ENCODE measurements at places on chromosomes 4 and X.

GRCh38 chr4:965766-966134 lies 7.6 kb downstream of the DGKQ start:
- no peak for DNase-seq
- H3K4me1 ChIP-seq = peaks cover 6% of the 10 kb centered on the region
- H3K36me3 ChIP-seq = peaks cover 1% of the 10 kb centered on the region
- no peaks in the 10 kb centered on the region for H3K27me3 ChIP-seq

DNA sequence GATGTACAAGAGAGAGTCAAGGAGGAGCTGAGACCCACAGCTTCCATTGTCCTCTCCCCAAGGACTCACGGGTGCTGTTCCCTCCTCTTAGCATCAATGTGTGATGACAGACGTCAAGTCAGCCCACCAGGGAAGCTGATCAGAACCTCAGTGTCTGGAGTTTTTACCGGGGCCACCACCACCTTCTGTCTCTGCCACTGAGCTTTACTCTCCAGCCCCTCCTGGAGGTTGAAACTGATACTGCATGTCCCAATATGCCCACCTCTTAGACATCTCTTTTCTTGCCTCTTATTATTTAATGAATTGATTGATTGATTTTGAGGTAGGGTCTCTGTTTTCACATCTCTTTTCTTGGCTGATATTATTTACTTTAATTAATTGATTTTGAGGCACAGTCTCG lies 10.3 kb upstream of the AKAP17A start:
- no peaks in the 10 kb centered on the region for H3K36me3 ChIP-seq
- DNase-seq = peak; percentile 62
- H3K4me1 ChIP-seq = peaks cover 7% of the 10 kb centered on the region
- H3K27me3 ChIP-seq = no peaks in the 10 kb centered on the region

- no peaks in the 10 kb centered on the region for H3K36me3 ChIP-seq
- no peak overlapping the region for H3K27ac ChIP-seq
- no peak overlapping the region for H3K4me3 ChIP-seq
- H3K4me1 ChIP-seq = no peaks in the 10 kb centered on the region
- DNase-seq = no peak
These were observed 306.1 kb upstream of the FAM241A start for GRCh38 chr4:111839141-111839540.

DNA sequence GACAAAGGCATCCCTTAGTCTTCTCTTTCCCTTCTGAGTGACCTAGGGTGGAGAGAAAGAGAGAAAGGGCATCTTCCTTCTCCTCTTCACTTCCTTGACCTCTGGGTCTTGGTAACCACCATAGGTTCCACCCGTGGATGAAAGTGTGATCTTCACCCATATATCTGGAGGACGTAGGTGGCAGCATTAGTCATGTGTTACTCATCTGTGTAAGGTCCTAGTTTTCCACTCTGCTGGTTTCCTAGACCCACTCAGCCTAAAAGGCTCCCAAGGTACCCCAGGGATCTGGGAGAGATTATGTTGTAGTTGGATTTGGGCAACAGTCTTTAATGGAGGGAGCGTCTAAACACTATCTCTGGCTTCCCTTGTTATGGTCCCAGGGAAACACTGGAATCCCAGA lies 45.5 kb upstream of the RAB9B start:
- H3K36me3 ChIP-seq = no peaks in the 10 kb centered on the region
- peaks cover 7% of the 10 kb centered on the region for H3K27me3 ChIP-seq
- H3K27ac ChIP-seq = no peak overlapping the region
- H3K4me1 ChIP-seq = no peaks in the 10 kb centered on the region
- DNase-seq = no peak
- no peak overlapping the region for H3K4me3 ChIP-seq

GRCh38 chr4:2800691-2801596 lies 8.1 kb downstream of the SH3BP2 start:
- peak overlapping the region; percentile 95 for H3K4me3 ChIP-seq
- DNase-seq = peak; percentile 45
- no peaks in the 10 kb centered on the region for H3K36me3 ChIP-seq
- peak overlapping the region; percentile 78 for H3K27ac ChIP-seq
- no peaks in the 10 kb centered on the region for H3K27me3 ChIP-seq
- H3K4me1 ChIP-seq = peaks cover 31% of the 10 kb centered on the region

DNA sequence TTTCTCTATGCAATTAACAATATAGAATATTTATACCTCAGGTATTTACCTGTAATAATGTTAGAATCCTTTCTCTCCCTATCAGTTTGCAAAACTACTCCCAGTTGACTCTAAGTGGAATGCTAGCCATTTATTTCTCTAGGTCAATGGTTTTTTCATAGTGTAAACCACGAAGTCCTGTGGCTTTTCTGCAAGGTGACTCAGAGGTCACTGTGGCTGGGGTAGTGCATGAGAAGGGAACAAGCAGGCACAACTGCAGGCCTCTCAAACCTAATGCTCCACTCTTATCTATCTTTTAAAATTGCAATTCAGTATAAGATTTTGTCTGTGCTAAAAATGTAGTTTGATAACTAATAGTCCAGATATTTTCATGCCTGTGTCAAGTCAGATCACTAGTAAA lies 159.4 kb downstream of the ANTXR2 start:
- H3K27ac ChIP-seq = no peak overlapping the region
- no peak overlapping the region for H3K4me3 ChIP-seq
- H3K4me1 ChIP-seq = peaks cover 7% of the 10 kb centered on the region

- no peak overlapping the region for H3K4me3 ChIP-seq
- H3K27me3 ChIP-seq = no peaks in the 10 kb centered on the region
- H3K36me3 ChIP-seq = peaks cover 4% of the 10 kb centered on the region
These were observed 341.3 kb upstream of the KLF3 start for GRCh38 chr4:38322714-38323113.

- DNase-seq = no peak
- peaks cover 4% of the 10 kb centered on the region for H3K36me3 ChIP-seq
- H3K4me3 ChIP-seq = no peak overlapping the region
- H3K27ac ChIP-seq = no peak overlapping the region
- H3K4me1 ChIP-seq = no peaks in the 10 kb centered on the region
These were observed 6.8 kb upstream of the S100G start for GRCh38 chrX:16643176-16643575.

- no peaks in the 10 kb centered on the region for H3K4me1 ChIP-seq
- no peak for DNase-seq
- H3K27me3 ChIP-seq = no peaks in the 10 kb centered on the region
- H3K36me3 ChIP-seq = no peaks in the 10 kb centered on the region
These were observed 130.4 kb upstream of the FRMPD4 start for GRCh38 chrX:12007881-12008280.

DNA sequence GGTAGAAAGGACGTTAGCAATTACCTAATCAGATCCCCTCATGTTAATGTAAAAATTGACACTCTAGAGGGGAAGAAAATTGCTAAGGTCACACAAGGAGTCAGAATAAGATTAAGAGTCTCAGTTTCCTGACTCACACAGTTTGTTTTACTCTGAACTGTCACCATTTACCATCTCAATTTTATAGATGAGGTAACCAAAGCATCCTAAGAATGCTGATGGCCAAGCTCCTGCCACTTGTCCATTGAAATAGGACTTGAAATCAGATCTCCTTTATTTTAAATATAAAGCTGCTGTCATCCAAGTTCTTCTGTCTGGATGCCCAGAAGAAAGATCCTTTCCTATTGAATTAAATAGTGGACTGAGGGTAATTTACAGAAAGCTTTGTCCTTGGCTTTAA lies 114.8 kb upstream of the VAMP7 start:
- peaks cover 2% of the 10 kb centered on the region for H3K36me3 ChIP-seq
- peaks cover 4% of the 10 kb centered on the region for H3K4me1 ChIP-seq
- H3K27ac ChIP-seq = no peak overlapping the region
- DNase-seq = no peak
- no peak overlapping the region for H3K4me3 ChIP-seq

DNA sequence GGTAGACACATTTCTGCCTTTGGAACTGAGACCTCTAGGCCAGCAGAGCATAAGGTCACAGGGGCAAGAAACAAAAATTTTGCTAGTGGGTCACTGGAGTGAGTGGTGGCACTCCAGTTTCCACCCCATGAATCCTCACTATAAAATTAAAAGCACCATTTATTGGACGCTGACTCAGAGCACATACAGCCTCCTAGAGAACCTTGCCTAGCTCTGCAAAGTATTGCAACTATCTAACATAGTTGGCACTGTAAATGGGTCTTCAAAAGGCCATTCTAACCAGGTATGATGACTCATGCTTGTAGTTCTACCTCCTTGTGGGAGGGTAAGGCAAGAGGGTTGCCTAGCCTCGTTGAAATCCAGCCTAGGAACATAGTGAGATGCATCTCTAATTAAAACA lies 25.1 kb downstream of the RRAGB start:
- H3K4me1 ChIP-seq = no peaks in the 10 kb centered on the region
- DNase-seq = no peak
- H3K27ac ChIP-seq = no peak overlapping the region

GRCh38 chr4:102608190-102608589 lies 107.0 kb downstream of the NFKB1 start:
- DNase-seq = no peak
- H3K27me3 ChIP-seq = no peaks in the 10 kb centered on the region
- H3K36me3 ChIP-seq = peaks cover 84% of the 10 kb centered on the region

- H3K4me3 ChIP-seq = no peak overlapping the region
- no peaks in the 10 kb centered on the region for H3K4me1 ChIP-seq
- no peak for DNase-seq
- H3K27me3 ChIP-seq = no peaks in the 10 kb centered on the region
- no peaks in the 10 kb centered on the region for H3K36me3 ChIP-seq
- H3K27ac ChIP-seq = no peak overlapping the region
These were observed 187.3 kb downstream of the SLC39A8 start for GRCh38 chr4:102157984-102158383.

- H3K4me1 ChIP-seq = peaks cover 13% of the 10 kb centered on the region
- H3K4me3 ChIP-seq = peak overlapping the region; percentile 59
- peak overlapping the region; percentile 88 for H3K27ac ChIP-seq
- DNase-seq = no peak
These were observed 35.3 kb downstream of the NALF2 start for GRCh38 chrX:69539437-69539836.

DNA sequence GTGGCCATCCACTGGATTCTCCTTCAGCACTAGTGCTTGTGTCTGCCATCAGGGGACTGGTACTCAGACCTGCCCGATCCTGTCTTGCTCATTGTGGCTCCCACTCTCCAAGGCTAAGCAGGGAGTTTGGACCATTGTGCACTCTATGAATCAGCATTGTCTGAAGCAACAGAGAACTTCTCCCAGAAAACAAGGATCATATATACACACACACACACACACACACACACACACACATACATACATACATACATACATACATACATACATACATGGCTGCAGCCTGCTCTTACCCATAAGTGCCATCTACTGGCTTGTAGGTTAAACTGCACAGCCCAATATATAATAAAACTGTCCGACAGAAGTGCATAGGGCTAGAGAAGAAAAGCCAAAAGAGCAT lies 345.3 kb upstream of the LCORL start:
- no peak overlapping the region for H3K4me3 ChIP-seq
- H3K36me3 ChIP-seq = no peaks in the 10 kb centered on the region
- H3K27ac ChIP-seq = no peak overlapping the region
- H3K27me3 ChIP-seq = peaks cover 3% of the 10 kb centered on the region
- no peak for DNase-seq

DNA sequence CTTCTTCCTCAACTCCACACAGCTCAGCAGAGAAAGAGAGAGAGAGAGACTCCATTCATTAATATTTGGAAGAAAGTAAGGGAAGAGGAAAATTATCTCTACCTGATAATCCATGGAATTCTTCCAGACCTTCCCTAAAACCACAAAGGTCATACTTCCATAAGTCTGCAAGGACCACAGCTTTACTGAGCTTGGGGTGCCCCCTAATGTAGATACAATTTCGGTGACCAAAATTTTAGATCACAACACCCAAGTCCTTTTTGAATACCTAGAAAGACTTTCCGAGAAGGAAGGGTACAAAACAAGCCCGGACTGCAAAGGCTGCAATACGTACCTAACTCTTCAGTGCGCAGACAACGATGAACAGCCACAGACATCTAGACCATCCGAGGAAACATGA lies 523.9 kb downstream of the GLUD2 start:
- H3K27ac ChIP-seq = no peak overlapping the region
- H3K36me3 ChIP-seq = no peaks in the 10 kb centered on the region
- H3K27me3 ChIP-seq = no peaks in the 10 kb centered on the region
- no peak for DNase-seq
- no peaks in the 10 kb centered on the region for H3K4me1 ChIP-seq

DNA sequence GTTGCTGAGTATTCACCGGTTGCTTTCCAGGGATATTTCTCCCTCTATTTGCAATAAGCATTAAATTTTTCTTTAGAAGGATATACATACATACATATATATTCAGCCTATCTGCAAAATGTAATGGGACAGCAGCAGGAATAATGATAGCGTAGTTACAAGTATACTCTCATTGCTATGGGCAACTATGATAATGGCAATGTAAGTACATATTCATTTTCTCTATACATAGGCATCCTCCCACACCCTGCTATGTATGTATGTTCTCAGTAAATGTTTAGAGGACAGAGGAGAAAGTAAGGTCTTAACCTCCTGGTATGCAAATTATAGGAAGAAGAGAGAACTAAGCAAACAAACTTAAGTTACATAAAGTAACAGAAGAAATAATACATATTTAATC lies 19.7 kb upstream of the MAB21L2 start:
- DNase-seq = no peak
- no peak overlapping the region for H3K27ac ChIP-seq
- no peaks in the 10 kb centered on the region for H3K27me3 ChIP-seq
- peaks cover 7% of the 10 kb centered on the region for H3K36me3 ChIP-seq
- H3K4me1 ChIP-seq = no peaks in the 10 kb centered on the region
- no peak overlapping the region for H3K4me3 ChIP-seq

GRCh38 chrX:153816831-153817690 lies 13.3 kb downstream of the PDZD4 start:
- H3K4me3 ChIP-seq = peak overlapping the region; percentile 25
- no peak overlapping the region for H3K27ac ChIP-seq
- peak; percentile 41 for DNase-seq

- H3K36me3 ChIP-seq = no peaks in the 10 kb centered on the region
- no peaks in the 10 kb centered on the region for H3K27me3 ChIP-seq
- H3K4me1 ChIP-seq = no peaks in the 10 kb centered on the region
- no peak for DNase-seq
- no peak overlapping the region for H3K4me3 ChIP-seq
- no peak overlapping the region for H3K27ac ChIP-seq
These were observed 231.9 kb upstream of the BCOR start for GRCh38 chrX:40329616-40330015.

GRCh38 chr4:144494280-144494679 lies 151.7 kb upstream of the HHIP start:
- no peak overlapping the region for H3K27ac ChIP-seq
- H3K36me3 ChIP-seq = no peaks in the 10 kb centered on the region
- no peaks in the 10 kb centered on the region for H3K27me3 ChIP-seq
- no peak for DNase-seq

DNA sequence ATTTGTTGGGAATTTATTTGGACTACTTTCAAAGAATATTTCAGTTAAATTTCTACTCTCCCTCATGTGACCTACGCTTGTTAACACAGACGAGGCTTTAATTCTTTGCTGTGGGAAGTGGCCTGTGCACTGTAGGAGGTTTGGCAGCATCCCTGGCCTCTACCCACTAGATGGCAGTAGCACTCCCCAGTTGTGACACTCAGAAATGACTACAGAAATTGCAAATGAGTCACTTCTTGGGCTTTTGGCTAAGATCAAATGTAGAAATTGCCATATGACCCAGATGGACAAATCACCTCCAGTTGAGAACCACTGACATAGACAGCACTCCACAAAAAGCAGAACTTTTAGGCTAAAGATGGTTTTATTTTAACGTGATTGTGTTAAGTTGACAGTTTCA lies 22.1 kb downstream of the PIR start:
- no peaks in the 10 kb centered on the region for H3K27me3 ChIP-seq
- H3K36me3 ChIP-seq = no peaks in the 10 kb centered on the region
- H3K4me3 ChIP-seq = no peak overlapping the region
- peak; percentile 36 for DNase-seq
- no peaks in the 10 kb centered on the region for H3K4me1 ChIP-seq
- no peak overlapping the region for H3K27ac ChIP-seq
